Fibroblast of lung (primary cell): ENCODE measurements at places on chromosomes 6 and 20. TPM values are rescaled to one million over a fixed set of nuclear protein-coding genes. Genes with fewer than 3 reads are reported as not detected.

The AIF1 gene
- total RNA-seq: not detected in 2 replicates

The LAMA4 gene
- total RNA-seq: 494 and 636 TPM in 2 replicates

DNA sequence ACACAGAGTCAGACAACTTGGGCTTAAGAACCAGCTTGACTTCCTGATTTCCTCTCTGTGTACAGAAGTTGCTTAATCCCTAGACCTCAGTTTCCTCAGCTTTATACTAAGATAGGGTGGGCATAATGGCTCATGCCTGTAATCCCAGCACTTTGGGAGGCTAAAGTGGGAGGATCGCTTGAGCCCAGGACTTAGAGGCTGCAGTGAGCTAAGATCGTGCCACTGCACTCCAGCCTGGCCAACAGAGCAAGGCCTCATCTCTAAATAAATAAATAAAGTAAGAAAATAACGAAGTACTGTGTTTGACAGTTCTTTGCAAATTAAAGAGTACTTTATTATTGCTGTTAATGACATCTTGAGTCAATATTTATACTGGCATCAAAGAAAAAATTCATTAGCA, 41.7 kb downstream of the CNKSR3 start:
- DNase-seq: no peak

- DNase-seq: no peak
Observed at GRCh38 chr6:42354702-42355101, 97.0 kb downstream of the TRERF1 start.

- no peak for DNase-seq
Observed at GRCh38 chr20:20051767-20052073, 546 bp downstream of the CRNKL1 start.

- DNase-seq: no peak
Observed at GRCh38 chr6:52328303-52328662, 33.7 kb upstream of the PAQR8 start.

DNA sequence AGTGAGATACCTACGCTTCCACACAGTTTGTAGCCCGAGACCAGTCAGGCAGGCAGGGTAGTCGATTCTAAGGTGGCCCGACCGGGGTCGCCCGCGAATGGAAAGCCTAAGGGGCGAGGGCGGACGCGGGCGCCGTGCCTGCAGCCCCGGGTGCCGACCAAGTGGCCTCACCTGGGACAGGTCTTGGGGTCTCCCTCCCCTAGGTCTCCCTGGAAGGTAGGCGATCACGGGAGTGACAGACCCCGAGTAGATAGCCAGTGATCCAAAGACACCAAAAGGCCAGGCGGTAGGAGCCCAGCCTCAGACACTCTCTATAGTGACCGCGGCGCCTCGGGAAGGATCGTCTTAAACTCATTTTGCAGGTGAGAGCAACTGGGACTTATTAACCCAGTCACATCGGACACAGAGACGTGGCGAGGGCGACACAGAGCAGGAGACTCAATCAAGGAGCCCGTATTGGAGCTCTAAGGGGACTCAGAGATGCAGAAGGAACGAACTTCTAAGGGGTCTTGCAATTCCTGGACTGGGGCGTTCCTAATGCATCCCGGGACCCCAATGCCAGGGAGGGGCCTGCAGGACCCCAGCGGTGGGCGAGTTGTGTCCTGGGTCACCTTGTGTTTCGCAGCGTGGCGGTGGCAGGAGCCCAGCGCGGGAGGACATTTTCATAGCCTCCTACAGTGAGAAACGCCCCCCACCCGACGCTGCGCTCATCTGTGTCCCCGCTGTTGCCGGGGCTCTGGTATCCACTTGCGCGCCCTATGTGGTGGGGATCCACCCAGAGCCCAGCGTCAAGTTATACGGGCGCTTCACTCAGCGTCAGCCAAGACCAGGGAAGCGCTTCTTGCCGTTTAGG, 2.1 kb upstream of the VSX1 start:
- no peak for DNase-seq
